ENCODE measurements at places on chromosomes 2 and 18.

- no peak for DNase-seq
Observed at GRCh38 chr2:240293557-240294461, 141.7 kb upstream of the GPC1 start.

- DNase-seq: no peak
Observed at GRCh38 chr2:32825291-32825712, 121.5 kb upstream of the LTBP1 start.

DNA sequence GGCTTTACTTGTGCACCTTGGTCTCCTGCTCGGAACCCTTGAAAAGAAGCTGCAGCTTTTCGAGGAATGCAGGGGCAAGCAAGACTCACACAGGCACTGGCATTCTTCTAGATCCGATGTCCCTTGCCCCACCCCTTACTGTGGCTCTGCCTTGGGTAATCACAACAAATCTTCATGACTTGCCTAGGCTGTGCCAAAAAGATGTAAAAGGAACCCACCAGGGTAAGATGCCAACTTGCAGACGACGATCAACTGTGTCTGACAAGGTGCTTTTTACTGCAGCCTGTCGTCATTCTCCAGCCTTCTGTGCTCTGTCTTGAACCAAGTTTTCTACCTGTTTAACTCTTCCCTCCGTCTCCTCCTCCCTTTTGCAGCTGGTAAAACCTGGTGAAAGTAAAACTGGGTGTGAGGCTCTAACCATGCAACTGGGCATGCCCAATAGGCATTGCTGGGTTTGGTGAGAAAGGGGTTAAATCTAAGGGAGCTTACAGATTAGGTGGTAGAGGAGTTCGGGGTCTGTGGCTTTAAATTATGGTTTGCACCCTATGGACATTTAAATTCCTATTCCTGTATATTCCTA is 909 bp upstream of the NRXN1 start:
- no peak for DNase-seq

GRCh38 chr2:133794114-133794513 is 225.9 kb upstream of the NCKAP5 start:
- DNase-seq: no peak

- no peak for DNase-seq
Observed at GRCh38 chr2:113133704-113134598, 6.6 kb downstream of the IL1RN start.

GRCh38 chr2:203175371-203175770 is 63.4 kb upstream of the CYP20A1 start:
- no peak for DNase-seq

- no peak for DNase-seq
Observed at GRCh38 chr2:151228847-151229512, 32.7 kb downstream of the RBM43 start.

DNA sequence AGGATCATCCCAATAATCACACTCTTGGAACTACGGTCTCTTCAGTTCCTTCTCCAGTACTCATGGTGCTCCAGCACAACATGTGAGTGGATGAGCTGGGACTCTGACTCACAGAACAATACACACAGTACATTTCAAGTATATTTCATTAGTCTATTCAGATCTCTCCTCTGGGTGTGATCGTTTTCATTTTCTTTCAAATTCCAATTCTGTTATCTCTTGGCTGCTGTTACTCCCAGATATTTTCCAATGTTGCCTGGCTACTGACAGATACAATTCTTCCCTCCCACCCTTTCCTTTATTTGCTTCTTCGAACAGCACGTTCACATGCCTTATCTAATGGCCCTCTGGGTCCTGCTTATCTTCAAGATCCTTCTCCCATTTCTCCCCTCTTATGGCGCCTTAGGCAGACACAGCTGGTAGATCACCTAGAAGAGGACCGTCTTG is 216.0 kb downstream of the ACKR3 start:
- no peak for DNase-seq

GRCh38 chr18:47557160-47557559 is 305.7 kb upstream of the SKOR2 start:
- DNase-seq: no peak

DNA sequence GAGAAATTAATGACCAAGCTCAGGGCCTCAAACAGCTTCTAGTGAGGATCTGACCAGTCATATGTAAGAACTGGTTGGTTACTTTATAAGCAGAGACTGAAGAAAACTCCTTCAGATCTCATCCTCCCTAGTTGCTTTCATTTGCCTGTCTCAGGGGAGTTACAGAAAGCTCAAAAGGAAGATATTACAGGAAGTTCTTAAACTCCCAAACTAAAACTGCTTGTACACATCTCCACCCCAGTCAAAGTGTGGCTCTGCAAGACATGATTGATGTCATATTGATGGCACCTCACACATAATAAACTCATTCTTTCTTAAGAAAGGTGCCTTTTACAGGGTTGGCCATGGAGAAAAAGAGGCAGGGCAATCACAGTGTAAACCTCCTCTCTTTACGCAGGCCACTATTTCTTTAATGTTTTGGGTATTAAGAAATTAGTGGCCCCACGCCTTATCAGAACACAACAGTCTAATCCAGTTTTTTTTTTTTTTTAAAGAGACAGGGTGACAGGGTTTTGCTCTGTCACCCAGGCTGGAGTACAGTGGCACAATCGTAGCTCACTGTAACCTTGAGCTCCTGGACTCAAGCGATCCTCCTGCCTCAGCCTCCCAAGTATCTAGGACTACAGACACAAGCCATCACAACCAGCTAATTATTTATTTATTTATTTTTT is 62.6 kb upstream of the STK17B start:
- peak; percentile 69 for DNase-seq

- no peak for DNase-seq
Observed at GRCh38 chr2:73107211-73107926, 5.4 kb downstream of the RAB11FIP5 start.

GRCh38 chr2:117714745-117715417 is 99.6 kb upstream of the DDX18 start:
- no peak for DNase-seq

DNA sequence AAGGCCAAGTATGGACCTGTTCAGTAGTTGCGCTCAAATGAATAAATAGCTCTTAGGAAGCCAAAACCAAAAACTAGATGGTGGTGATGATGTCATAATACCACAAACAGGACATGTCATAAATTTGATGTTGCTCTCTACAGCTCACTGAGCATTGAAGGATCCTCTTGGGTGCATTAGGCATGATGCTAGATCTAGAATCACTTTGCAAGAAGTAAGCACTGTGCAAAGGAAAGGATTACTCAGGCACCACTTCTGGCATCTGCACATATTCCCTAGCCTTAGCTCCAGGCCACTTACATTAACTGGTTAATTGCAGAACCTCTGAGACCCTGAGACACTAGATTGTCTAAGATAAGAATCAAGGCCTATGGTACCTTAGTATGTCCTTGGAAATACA is 58.0 kb downstream of the LRRTM1 start:
- DNase-seq: no peak

- no peak for DNase-seq
Observed at GRCh38 chr2:205405752-205406151, 276.5 kb upstream of the NRP2 start.

- DNase-seq: peak; percentile 50
Observed at GRCh38 chr2:239441261-239442078, 40.6 kb upstream of the HDAC4 start.

DNA sequence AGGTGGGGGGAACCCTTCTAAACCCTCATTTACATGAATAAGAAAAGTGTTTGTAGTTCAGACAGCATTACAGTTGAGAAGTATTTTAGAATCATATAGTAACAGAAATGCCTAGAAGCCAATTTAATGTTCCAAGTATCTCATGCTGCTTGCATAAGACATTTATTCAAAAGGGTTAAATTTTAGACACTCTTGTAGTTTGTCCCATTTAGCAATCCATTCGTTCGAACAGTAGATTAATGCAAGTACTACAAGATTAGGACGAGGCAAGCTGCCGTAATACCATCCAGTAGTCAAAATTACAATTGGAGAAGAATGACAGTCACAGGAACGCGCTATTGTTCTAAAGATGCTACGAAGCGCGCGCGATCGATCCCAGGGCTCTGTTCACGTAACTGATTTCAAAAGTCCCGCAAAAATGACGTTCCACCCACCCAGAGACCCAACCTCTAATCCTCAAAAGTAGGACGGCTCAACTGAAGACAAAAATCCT is 1.2 kb downstream of the TMEM237 start:
- DNase-seq: no peak

- DNase-seq: no peak
Observed at GRCh38 chr2:192953116-192953515, 758.4 kb upstream of the TMEFF2 start.

- no peak for DNase-seq
Observed at GRCh38 chr18:8365528-8365927, 243.7 kb upstream of the RAB12 start.

GRCh38 chr18:2716394-2717326 is 61.1 kb downstream of the SMCHD1 start:
- DNase-seq: no peak

DNA sequence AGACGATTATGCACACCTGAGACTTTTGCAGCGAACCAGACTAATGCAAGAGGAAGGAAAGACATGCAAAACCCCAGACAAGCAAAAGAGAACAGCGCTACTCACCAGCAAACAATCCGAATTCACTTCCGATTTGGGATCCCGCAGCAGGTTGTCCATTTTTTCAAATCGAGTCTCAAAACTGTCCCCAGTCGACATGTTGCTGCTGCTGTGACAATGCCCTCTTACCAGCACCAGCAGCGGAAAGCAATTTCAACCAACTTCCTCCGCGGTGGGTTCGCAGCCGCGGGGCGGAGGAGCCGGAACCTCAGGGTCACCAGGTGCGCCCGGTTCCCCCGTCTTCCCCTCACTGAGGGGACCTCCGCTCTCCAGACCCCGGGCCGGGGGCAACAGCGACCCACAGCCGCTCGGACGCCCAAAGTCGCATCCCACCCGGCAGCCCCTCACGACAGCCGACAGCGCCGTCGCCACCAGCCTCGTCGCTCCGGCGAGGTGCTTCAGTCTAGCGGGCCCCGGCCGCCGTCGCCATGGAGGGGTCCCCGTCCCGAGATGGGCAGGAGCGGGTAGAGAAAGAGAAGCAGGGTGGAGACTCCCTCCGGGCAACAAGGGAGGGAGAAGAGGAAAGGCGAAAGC is 784 bp downstream of the ROCK1 start:
- DNase-seq: peak; percentile 72

- DNase-seq: peak; percentile 13
Observed at GRCh38 chr2:130864830-130865800, 28.4 kb downstream of the ARHGEF4 start.

DNA sequence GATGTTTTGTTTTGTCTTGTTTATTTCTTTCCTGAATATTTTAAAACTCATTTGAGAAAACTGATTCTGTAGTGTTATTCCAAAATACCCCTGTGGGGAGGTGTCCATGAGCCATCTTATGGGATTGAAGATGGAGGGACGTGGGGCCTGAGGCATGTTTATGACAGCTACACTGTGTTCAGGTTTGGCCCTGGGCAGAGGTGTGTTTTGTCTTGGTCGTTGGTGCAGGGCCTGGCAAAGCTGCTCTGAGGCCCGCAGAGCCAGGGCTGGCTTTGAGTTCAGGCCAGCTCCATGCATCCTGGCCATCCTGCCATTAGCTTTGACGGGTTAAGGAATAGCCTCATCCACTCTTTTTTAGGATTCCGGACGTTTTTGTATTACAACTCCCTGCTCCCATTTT is 68.9 kb downstream of the TMEM18 start:
- DNase-seq: no peak

DNA sequence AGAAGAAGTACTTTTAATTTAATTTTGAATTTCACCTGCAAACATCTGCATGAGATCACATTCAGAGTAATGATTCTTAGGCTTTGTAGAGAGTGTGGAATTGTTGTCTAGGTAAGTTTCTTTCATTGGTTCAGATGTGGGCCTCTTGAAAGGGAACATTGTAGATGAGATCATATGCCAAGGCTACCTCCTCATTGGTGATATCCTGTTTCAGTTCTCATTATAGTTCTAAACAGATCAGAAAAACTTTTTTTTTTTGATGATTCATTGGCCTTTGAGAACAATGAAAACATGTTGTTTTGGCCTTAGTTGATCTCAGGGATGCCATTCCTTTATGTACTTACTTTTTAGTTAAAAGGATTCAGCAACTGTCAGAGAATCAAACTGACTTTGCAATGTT is 44.5 kb downstream of the EML6 start:
- DNase-seq: no peak

DNA sequence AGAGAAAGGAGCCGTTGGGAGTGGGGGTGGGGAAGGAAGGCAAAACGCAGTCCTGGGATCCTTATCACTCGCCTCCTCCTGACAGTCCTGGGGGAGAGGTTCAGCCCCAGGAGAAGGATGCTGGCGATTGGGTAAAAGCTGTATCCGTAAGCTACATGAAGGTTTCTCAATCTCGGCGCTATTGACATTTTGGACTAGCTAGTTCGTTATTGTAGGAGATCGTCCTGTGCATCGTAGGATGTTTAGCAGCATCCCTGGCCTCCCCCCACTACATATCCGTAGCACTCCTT is 511 bp upstream of the TP53I3 start:
- DNase-seq: no peak

- DNase-seq: no peak
Observed at GRCh38 chr2:120829633-120830025, 94.0 kb downstream of the GLI2 start.

GRCh38 chr2:158645299-158645698 is 149.8 kb upstream of the DAPL1 start:
- DNase-seq: no peak

GRCh38 chr2:125471963-125472362 is 1184.0 kb upstream of the GYPC start:
- DNase-seq: no peak

DNA sequence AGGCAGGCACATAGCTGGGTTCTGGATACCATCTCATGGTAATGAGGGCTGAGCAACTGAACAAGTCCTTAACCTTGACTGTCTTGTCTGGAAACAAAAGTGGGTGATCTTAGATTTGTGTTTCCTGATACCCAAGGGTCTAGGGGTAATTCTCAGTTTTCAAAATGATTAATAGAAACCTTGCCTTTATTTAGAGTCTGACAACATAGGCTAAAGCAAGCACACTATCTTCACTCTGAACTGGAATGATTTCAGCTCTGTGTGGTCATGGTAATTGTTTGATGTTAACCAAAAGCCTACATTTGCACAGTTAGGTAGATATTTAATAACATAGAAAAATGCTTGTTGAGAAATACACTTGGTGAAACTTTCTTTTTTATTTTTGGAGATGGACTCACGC is 6.8 kb upstream of the LAMA3 start:
- DNase-seq: no peak

- no peak for DNase-seq
Observed at GRCh38 chr2:232420463-232421188, 14.0 kb downstream of the ALPG start.

- no peak for DNase-seq
Observed at GRCh38 chr2:171316220-171316619, 117.6 kb downstream of the METTL8 start.

GRCh38 chr2:240451791-240452461 is 16.5 kb downstream of the GPC1 start:
- DNase-seq: no peak

GRCh38 chr2:165253178-165253577 is 14.0 kb downstream of the SCN2A start:
- no peak for DNase-seq

- no peak for DNase-seq
Observed at GRCh38 chr2:124683536-124684428, 658.7 kb downstream of the CNTNAP5 start.

Data from KBM-7 (cell line).